ENCODE measurements at places on chromosomes 11 and 22. TPM values are rescaled to one million over a fixed set of nuclear protein-coding genes. Genes with fewer than 3 reads are reported as not detected.

HEPHL1 gene
- total RNA-seq = under 0.01 TPM

UPB1 gene
- total RNA-seq = under 0.01 TPM

PGA5 gene
- total RNA-seq = not detected

RASGRP2 gene
- total RNA-seq = not detected

APOBEC3B gene
- 17.6 TPM for total RNA-seq

WBP2NL gene
- total RNA-seq = not detected

DNA sequence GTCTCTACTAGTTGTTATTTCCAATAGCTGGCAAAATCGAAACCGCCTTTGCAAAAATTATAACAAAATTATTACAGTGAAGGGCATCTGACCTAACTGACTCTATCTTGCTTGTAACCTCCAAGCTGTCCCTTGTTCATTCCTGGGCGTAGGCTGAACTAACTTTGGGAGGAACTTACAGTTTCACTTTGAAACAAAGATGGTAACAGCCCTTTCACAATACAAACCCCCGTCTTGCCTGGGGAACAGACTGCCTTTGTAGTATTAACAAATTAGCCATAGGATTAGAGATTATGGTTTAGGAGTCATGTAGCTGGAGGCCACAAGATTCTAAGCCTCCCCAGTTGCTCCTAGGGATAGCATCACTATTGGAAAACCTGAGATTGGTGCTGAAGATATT, 131.6 kb upstream of the HSD17B12 start:
- no peak for DNase-seq

GRCh38 chr11:123479048-123479837, 49.2 kb downstream of the GRAMD1B start:
- no peak for DNase-seq

- no peak for DNase-seq
Observed at GRCh38 chr11:28924004-28924403, 815.8 kb downstream of the METTL15 start.

DNA sequence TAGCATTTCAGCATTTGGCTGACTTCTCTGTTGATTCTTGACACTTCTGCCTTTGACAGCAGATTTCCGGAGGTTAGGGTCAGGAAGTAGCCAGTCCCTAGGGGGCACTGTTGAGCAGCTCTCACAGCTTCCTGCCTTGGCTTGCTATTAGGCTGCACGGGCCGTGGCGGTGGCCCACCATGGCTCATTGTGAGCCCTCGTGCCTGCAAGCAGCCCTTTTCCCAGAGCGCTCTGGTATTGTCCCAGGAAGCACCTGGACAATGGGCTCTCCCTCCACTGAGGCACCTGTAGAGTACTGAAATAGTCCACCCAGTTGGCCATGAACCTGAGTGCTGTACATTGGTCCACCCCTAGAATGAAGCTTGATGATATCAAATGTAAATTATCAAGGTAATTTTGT, 100.2 kb upstream of the GAL start:
- peak; percentile 4 for DNase-seq

GRCh38 chr22:36913427-36914389, at the start of gene CSF2RB:
TSS of gene CSF2RB (plus strand) at chr22:36913628. CDS start at chr22:36922208, 8,580 bp downstream.
- DNase-seq = no peak

DNA sequence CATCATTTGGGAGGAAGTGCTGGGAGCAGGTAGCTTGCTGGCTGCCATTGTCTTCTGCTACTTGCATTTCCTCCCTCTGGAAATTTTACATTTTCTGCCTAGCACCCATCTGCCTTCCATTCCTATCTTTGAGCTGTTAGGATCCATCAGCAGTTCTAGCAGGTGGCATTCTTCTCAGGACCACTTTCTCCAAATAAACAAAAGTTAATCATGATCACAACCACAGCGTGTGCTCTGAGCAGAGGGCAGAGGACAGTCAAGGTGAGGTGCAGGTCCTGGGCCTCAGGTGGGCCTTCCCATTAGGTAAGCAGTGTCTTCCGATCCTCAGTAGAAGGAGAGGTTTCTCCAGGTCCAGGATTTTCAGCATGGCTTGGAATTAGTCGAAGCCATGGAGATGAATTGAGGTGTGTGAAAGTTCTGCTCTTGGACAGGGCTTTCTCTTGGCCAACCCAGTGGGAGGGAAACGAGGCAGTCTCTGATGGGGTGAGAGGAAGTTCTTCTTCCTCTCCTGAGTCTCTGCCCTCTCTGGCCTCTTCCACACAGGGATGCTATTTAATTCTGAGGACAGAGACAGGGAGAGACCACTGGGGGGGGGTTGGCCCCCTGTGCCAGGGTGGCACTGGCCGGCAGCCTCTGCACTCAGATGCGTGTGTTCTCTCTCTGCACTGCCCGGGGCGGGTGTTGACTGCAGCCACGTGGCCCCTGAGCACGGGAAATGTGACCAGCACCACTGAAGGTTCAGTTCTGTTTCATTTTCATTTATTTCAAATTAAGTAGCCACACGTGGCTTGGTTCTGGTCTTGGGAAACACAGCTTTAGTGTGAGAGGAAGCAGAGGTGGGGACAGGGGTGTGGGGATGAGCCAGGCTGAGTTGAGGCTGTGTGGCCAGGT, 170.8 kb downstream of the TBC1D22A start:
- no peak for DNase-seq

- DNase-seq = no peak
Observed at GRCh38 chr22:23519442-23520157, 60.5 kb downstream of the IGLL1 start.

DNA sequence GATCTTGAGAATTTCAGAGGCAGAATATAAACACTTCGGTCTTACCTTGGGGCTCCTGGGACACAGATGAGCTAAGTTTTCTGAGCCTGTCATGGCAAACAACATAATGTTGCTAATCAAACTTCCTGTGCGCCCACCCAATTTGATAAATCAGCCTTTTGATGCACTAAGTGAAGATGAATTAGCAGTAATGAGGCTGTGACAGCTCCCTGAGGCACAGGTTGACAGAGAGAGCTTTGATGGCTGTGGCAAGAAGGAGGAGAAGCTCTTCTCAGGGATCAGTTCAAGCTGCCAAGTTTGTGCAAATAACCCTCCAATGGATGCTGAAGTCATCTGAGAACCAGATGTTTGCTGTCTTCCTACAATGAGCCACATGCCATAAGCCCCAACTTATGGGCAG, 34.4 kb downstream of the DRD2 start:
- DNase-seq = no peak

- DNase-seq = no peak
Observed at GRCh38 chr11:121018746-121019145, 5.2 kb upstream of the TBCEL start.

DNA sequence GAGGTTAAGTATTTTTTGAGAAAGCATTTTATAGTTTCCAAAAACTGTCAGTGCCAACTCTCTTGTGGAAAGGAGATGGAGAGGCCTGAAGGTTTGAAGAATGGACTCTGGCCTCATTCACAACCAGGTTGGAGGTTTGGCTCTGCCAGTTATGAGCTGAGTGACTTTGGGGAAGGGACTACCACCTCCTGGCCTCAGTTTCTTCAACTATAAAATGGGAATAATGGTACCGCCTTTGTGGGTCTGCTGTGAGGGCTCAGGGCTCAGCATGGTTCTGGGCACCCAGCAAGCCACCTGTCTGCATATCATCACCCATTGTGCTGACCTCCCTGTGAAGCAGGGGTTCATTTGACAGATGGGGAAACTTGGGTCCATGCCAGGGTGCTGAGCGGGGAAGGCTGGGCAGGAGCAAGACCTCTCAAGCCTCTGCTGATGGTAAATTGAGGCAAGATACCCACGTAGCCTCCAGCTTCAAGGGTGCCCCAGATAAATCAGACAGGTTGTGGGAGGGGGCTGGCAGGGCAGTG, 3.5 kb upstream of the LIF start:
- DNase-seq = no peak

GRCh38 chr11:7439746-7440320, 45.5 kb upstream of the OLFML1 start:
- DNase-seq = no peak

- DNase-seq = peak; percentile 7
Observed at GRCh38 chr22:46763051-46763705, 728 bp downstream of the TBC1D22A start.

DNA sequence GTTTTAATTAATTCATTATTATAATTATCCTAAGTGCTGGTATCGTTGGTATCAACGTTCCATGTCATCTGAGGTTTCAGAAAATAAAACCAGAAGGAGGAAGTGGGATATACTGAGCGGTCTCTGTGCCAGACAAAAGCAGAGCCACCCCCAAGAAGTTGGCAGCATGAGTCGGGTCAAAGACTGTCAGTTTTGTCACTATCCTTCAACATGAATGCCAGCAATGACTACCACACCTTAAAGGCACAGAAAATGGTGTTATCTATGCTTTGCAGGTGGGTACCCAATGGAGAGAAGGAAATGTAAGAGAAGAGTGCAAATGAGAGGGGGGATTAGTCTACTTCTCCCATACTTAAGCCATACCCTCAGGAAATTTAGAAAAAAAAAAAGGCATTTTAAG, 408.5 kb downstream of the OPCML start:
- no peak for DNase-seq

- DNase-seq = no peak
Observed at GRCh38 chr11:119615882-119616196, 113.2 kb downstream of the NECTIN1 start.

DNA sequence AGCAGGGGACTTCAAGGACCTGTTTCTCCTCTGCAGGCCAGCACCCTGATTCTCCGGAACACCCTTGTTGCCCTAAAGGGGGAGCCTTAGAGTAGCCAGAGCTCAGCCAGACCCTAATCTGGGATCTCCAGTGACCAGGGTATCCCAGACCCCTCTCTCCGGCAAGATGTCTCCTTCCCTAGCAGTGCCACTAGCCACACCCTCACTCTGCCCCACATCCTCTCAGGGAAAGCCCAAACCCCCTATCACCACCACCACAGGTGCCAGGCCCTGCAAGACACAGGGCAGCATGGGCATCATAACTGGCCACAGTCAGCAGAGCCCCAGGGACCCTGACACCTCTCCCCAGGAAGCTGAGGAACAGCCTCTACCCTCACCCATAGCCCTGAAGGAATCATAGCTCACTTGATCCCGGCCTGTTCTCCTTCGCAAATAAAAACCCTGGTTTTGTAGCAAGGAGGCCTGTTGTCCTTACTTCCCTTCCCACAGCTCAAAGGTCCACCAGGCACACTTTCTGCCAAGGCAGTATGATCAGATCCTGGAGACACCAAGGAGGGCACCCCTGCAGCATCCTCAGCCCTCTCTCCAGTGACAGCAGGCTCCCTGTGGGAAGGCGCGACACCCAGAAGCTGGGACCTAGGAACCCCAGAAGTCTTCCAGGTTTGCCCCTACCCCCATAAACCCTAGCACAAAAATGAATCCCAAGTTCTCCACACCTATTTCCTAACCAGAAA, 4.6 kb downstream of the CFL1 start:
- no peak for DNase-seq

GRCh38 chr11:122248939-122249338, 132.9 kb upstream of the BLID start:
- peak; percentile 40 for DNase-seq

DNA sequence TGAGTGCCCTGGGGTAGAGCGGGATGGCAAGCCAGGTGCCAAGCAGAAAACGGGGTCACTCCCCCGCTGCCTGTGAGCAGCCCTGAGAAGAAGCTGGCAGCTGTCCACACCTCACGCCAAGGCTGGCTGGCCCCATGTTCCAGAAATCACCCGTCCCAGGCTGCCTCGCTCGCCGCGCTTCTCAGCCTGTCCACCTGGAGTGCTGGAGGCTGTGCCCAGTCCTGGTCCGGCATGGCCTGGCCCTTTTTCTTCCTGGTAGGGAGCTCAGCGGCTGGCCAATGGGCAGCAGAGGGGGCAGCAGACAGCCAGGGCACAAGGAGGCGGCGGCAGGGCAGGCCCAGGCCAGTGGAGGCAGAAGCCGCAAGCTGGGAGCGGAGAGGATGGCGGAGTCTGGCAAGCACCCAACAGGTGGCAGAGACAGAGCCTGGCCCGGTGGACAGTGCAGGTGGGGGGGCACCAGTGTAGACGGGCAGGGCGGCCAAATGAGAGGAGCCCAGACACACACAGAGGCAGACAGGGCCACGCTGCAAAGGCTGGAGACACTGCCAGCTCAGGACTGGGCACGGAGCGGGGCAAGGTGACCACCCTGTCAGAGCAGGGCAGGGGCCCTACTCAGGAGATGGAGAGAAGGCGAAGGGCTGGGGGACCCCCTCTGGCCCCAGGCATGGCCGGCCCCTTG, 37.2 kb upstream of the TH start:
- no peak for DNase-seq

- no peak for DNase-seq
Observed at GRCh38 chr11:114025329-114025907, 34.1 kb upstream of the ZBTB16 start.

- DNase-seq = no peak
Observed at GRCh38 chr11:92698742-92699141, 270.7 kb upstream of the MTNR1B start.

DNA sequence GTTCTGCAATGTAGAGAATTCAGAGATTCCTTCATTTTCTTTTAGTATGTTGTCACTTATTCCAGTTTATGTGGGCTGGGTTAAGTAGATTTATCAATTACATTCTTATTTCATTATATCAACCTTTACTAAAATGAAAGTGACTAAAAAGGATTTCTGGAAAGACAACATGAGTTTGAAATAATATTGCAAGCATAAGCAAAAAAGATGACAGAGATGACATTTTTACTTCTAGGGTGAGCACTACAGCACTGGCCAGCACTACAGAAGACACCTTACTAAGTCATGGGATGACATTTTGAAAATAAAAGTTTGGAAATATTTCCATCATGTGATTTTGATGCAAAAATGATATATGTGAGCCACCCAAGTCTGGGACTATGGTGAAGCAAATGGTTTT, 2.1 kb upstream of the USP47 start:
- no peak for DNase-seq

DNA sequence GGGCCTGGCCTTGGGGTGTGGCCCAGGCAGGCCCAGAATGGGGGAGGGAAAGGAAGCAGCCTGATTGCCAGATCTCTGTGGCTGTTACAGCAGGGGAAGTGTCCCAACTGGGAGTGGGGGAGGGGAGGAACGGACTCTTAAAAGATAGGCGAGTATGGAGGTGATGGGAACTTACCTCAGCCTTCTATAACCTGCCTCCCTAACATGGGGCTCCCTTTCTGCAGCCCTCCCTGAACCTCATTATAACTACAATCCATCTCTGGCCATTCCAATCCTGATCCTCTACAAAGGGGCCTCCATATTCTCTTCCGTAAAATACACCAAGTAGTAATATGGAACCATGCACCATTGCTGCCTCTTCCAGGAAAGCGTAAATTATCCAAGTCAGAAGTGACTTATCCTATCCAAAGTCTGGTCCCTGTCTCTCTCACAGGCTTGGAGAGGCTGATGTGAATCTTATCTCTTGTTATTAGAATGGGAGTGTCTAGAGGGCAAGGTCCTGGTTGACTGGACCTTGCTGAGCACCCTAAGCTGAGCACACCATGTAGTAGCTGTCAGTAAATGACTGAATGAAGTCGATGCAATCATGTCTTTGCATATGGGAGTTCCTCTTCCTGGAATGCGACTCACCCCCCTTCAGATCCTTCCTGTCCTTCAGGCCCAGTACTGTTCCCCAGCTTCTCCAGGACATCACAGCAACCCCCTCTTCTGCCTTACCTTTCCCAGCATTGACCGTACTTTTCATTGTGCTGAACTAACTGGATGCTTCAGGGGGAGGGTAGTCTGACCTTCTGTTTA, 5.9 kb downstream of the RHOG start:
- DNase-seq = peak; percentile 27
